A549 treated with ZK216348 at 1 μM for 4 hours (cell line): ENCODE measurements at places on chromosomes 1 and 21. TPM values are rescaled to one million over a fixed set of nuclear protein-coding genes. Genes with fewer than 3 reads are reported as not detected.

The HEATR1 gene
- total RNA-seq = 20.3 to 28.4 TPM (median 25.0 TPM) in 5 replicates

The RIPPLY3 gene
- 0.43 to 0.71 TPM (median 0.53 TPM) in 5 replicates for total RNA-seq

The LIPI gene
- total RNA-seq = not detected in 5 replicates

The SPATA45 gene
- not detected in 5 replicates for total RNA-seq

The TDRD5 gene
- total RNA-seq = 0.04 to 0.14 TPM (median 0.07 TPM) in 4 of 5 replicates, not detected in the other

The CALML6 gene
- 0.19 to 0.37 TPM (median 0.24 TPM) in 5 replicates for total RNA-seq

The LRRC7 gene
- not detected in 5 replicates for total RNA-seq

The DNAI4 gene
- total RNA-seq = 0.37 to 1.4 TPM (median 0.47 TPM) in 5 replicates

The OLIG2 gene
- not detected in 5 replicates for total RNA-seq

The PTPRC gene
- total RNA-seq = not detected in 5 replicates

The PSEN2 gene
- 20.4 to 33.1 TPM (median 28.3 TPM) in 5 replicates for total RNA-seq

The FCRL2 gene
- total RNA-seq = not detected in 5 replicates

The SPATA1 gene
- total RNA-seq = 0.75 to 2.3 TPM (median 1.1 TPM) in 4 of 5 replicates, not detected in the other

The LCE3E gene
- total RNA-seq = 0.27 to 0.31 TPM in 2 of 5 replicates, not detected in the others
